ENCODE measurements at places on chromosomes 5 and 9. TPM values are rescaled to one million over a fixed set of nuclear protein-coding genes. Genes with fewer than 3 reads are reported as not detected.
A peak's percentile ranks its signal among the peaks of the same experiment; 100 is the strongest.

- no peak overlapping the region for H3K4me3 ChIP-seq
- H3K36me3 ChIP-seq = no peaks in the 10 kb centered on the region
- H3K27ac ChIP-seq = peak overlapping the region; percentile 36
- DNase-seq = no peak
These were observed 4.8 kb downstream of the ALDH1A1 start for GRCh38 chr9:72947984-72948465.

- no peaks in the 10 kb centered on the region for H3K36me3 ChIP-seq
- H3K27ac ChIP-seq = no peak overlapping the region
- DNase-seq = no peak
- H3K27me3 ChIP-seq = no peaks in the 10 kb centered on the region
- H3K4me1 ChIP-seq = no peaks in the 10 kb centered on the region
These were observed 297.2 kb downstream of the MED10 start for GRCh38 chr5:6080930-6081726.

GRCh38 chr5:140262221-140262620 is 40.7 kb downstream of the PFDN1 start:
- peak overlapping the region; percentile 71 for H3K27ac ChIP-seq
- H3K27me3 ChIP-seq = no peaks in the 10 kb centered on the region
- no peaks in the 10 kb centered on the region for H3K36me3 ChIP-seq
- no peak for DNase-seq

DNA sequence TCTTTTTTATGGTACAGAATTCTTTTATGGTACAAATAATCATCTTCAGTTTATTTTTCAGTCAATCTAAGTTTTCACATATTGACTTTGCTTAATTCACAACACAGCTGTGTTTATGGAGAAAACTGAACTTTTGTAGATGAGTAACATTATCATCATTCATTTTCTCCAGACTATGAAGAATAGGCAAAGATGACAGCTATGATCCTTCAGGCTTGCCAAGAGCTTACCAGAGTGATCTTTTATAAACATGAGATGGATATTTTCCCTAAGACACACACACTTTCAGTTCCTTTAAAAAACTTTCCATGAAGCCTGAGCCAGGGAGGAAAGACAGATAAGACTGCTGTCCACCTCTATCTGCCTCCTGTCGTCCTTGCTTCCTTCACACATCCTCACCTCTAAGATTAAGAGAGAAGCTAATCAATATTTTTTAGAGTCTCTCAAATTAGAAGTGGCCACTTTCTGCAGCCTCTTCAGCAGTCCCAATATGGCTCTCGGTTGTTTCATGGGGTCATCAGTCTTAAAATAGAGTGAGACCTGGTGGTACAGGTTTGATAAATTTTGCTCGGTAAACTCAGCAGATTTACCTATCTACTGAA is 108.1 kb upstream of the SLC27A6 start:
- DNase-seq = no peak
- no peaks in the 10 kb centered on the region for H3K27me3 ChIP-seq

- no peaks in the 10 kb centered on the region for H3K27me3 ChIP-seq
- H3K4me1 ChIP-seq = no peaks in the 10 kb centered on the region
- DNase-seq = no peak
These were observed 201.2 kb downstream of the ADAMTS12 start for GRCh38 chr5:33690374-33691135.

Gene ENTPD2
- 0.22 TPM for total RNA-seq

Gene UCK1
- total RNA-seq = 52.1 TPM

Gene FBXL7
- total RNA-seq = 6.4 TPM

DNA sequence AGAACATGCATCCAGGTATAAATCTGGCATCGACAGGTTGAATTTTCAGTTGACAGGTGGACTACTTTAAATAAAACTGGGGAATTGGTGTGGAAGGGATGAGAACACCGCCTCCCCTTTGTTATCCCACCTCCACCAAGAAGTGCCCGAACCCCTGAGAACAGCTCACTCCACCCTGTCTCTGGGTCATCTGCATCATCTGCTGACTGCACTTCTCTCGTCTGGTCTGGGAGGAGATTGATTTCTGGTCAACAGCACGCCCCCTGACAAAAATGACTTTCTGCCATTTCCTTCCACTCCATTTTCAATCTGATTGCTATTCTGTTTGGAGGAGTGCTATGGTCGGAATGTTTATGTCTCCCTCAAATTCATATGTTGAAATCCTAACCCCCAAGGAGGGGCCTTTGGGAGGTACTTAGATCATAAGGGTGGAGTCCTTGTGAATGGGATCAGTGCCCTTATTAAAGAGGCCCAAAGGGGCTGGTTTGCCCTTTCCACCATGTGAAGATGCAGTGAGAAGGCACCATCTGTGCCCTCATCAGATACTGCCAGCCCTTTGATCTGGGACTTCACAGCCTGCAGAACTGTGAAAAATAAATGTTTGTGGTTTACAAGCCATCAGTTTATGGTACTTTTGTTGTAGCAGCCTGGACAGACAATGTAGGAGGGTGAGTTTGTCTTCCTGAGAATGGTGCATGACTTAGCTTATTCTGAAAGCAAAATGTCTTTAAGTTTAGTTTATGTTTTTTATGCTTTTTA is 145.7 kb downstream of the EGFLAM start:
- H3K4me1 ChIP-seq = no peaks in the 10 kb centered on the region
- no peak overlapping the region for H3K4me3 ChIP-seq
- no peaks in the 10 kb centered on the region for H3K27me3 ChIP-seq
- no peak for DNase-seq
- no peak overlapping the region for H3K27ac ChIP-seq
- no peaks in the 10 kb centered on the region for H3K36me3 ChIP-seq

GRCh38 chr5:153983885-153984284 is 54.8 kb downstream of the FAM114A2 start:
- H3K4me1 ChIP-seq = no peaks in the 10 kb centered on the region
- no peaks in the 10 kb centered on the region for H3K27me3 ChIP-seq
- H3K27ac ChIP-seq = no peak overlapping the region
- no peak for DNase-seq
- no peaks in the 10 kb centered on the region for H3K36me3 ChIP-seq

GRCh38 chr9:109118808-109119438 is 824 bp downstream of the TMEM245 start:
- DNase-seq = no peak
- peak overlapping the region; percentile 97 for H3K27ac ChIP-seq
- no peaks in the 10 kb centered on the region for H3K36me3 ChIP-seq

DNA sequence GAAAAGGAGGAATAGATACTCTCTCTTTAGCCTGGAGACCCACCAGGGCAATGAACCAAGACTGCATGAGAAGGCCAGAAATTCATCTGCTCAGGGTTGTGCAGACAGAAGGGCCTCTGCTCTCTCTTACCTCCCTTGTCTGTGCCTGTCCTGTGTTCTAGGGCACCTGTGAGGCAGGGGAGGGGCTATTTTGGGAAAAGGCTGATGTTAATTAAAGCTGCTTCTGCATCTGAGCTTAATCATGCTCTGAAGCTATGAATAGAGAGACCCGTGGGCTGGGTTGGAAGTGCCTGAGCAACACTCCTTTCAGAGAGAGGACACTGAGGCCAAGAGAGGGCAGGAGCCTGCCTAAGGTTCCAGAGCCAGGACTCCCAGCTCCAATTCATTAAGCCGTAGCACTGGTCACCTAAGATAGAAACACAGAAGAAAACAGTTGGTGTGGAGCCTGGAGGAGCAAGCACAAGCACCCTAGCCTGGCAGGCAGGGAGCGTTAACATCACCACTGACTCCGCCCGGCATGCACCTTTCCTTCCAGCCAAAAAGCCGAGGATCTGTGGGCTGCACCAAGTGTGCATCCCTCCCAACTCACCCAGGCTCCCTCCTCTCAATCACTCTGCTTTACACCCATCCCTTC is 31.4 kb upstream of the STING1 start:
- no peaks in the 10 kb centered on the region for H3K27me3 ChIP-seq
- H3K4me3 ChIP-seq = no peak overlapping the region
- no peaks in the 10 kb centered on the region for H3K36me3 ChIP-seq
- H3K27ac ChIP-seq = no peak overlapping the region

DNA sequence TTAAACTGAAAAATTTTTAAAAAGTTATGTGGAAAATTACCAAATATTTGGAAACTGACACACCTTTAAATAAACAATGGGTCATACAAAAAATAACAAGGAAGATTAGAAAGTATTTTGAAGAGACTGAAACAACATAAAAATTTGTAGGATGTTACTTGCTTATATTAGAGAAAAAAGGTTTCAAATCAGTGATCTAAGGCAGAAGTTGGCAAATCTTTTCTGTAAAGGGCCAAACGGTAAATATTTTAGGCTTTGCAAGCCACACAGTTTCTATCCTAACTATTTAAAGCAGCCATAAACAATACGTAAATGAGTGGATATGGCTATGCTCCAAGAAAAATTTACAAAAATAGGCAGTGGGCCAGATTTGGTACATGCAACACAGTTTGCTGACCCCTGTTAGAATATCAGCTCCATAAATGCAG is 81.3 kb downstream of the OXCT1 start:
- no peak overlapping the region for H3K27ac ChIP-seq
- H3K4me3 ChIP-seq = no peak overlapping the region
- no peaks in the 10 kb centered on the region for H3K27me3 ChIP-seq
- DNase-seq = no peak
- H3K4me1 ChIP-seq = peaks cover 7% of the 10 kb centered on the region

Measured in thyroid gland (tissue), 4 donors.